RPMI8226 (cell line): ENCODE measurements at places on chromosomes 13 and 19.

DNA sequence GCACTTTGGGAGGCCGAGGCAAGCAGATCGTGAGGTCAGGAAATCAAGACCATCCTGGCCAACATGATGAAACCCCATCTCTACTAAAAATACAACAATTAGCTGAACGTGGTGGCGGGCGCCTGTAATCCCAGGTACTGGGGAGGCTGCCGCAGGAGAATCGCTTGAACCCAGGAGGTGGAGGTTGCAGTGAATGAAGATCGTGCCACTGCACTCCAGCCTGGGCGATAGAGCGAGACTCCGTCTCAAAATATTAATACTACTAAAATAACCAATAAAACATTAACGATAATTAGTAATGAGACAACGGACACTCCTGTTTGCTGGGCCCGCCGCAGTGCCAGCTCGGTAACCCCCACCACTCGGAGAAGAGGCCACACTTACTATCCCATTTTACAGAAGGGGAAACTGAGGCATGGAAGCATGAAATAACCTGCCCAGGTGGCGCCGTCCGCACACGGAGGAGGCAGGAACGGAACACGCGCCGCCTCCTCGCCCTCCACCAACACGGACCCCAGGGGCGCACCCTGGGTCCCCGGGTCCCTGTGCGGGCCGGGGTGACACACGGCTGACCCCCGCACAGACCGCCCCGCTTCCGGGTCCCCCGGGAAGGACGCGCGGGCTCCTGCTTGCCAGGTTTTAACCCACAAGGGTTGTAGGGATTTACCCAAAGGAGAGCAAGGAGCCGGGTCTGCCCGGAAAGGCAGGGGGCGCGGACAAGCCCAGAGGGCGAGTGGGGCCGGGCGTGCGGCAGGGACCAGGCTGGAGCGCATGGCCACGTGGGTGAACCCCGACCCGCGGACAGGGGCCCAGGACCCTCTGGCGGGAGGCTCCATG, 1.6 kb downstream of the R3HDM4 start:
- no peak for DNase-seq

GRCh38 chr19:35066691-35067563, 25.4 kb downstream of the HPN start:
- DNase-seq = peak; percentile 82

DNA sequence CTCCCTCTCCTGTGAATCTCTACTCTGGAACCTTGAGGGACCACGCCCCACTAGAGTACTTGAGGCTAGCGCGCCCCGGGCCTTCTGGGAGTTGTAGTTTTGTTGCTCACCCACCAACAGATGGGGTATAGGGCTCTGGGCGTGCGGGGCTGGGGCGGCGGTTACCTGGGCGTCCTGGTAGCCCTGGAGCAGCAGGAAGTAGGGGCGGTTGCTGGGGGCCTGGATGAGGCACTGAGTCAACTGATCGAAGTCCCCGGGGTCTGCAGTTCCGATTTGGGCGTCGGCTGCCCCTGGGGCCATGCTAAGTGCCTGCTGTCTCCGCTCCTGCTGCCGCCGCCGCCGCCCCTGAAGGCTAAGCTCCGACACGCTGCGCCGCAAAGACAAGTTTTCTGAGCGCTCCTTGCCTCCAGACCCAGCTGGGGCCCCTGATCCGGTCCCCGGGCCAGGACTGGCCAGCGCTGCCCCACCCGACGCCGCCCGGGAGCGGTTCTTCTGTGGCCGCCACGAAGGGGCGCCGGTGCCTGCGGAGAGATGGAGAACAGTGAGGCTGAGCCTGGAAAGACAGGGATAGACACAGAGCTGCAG, 5.3 kb downstream of the RASIP1 start:
- no peak for DNase-seq

DNA sequence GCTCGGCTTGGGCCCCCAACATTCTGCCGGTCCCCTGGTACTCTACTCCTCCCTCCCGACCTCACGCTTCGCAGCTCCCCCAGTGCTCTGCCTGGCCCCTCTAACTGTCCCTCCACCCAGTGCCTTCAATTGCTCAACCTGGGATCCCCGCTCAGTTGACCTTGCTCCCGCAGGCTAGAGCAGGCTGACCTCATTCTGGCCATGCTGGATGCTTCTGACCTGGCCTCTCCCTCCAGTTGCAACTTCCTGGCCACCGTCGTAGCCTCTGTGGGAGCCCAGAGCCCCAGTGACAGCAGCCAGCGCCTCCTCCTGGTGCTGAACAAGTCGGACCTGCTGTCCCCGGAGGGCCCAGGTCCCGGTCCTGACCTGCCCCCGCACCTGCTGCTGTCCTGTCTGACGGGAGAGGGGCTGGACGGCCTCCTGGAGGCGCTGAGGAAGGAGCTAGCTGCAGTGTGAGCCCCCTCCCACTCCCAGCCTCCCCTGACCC, 3.6 kb downstream of the GTPBP3 start:
- DNase-seq = no peak

GRCh38 chr19:34662919-34663318, 14.0 kb downstream of the SCGB2B2 start:
- DNase-seq = peak; percentile 33

GRCh38 chr19:18340190-18340989, at the start of gene PGPEP1:
Gene PGPEP1 (plus strand): TSS chr19:18340598. CDS start chr19:18340682, 84 bp downstream.
- peak; percentile 70 for DNase-seq

- no peak for DNase-seq
These were observed 4.6 kb upstream of the ZNF587B start for GRCh38 chr19:57825511-57825910.

- DNase-seq = no peak
These were observed 311.2 kb downstream of the FOXO1 start for GRCh38 chr13:40355126-40355724.

- DNase-seq = no peak
These were observed 38.4 kb downstream of the ZDHHC20 start for GRCh38 chr13:21420706-21421105.

- no peak for DNase-seq
These were observed 52.3 kb upstream of the ATP12A start for GRCh38 chr13:24627946-24628345.

GRCh38 chr13:81762449-81762848, 1421.5 kb upstream of the SPRY2 start:
- no peak for DNase-seq

DNA sequence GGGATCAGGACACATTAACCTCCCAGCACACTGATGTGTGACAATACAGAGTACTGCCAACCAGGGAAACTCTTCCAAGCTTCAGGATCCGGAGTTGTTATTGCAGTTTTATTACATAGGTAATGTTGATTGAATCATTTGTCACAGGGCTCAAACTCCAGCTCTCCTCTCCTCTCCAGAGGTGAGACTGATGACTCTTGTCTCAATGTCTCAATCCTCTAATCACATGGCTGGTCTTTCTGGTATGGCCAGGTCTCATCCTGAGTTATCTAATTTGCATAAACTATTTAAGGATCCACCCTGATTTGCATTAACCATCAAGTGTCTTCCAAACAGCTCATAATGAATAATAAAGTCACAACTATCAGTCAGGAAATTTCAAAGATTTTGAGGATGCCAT, 522.6 kb upstream of the PCDH9 start:
- DNase-seq = no peak

DNA sequence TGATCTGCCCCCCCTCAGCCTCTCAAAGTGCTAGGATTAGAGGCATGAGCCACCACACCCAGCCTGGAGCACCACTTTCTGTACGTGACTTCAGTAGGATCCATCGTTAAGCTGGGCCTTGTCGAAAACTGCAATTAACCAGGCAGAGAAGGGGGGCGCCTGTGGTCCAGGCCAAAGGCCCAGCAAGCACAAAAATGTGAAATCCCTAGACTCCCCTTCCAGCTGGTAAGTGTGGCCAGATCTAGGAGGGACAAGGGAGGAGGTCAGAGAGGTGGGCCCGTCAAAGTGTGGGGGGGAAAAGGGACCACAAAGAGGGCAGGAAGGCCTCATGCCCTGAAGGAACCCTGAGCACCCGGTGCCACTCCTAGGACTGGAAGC, 13.8 kb downstream of the DDX39A start:
- DNase-seq = no peak

GRCh38 chr19:5091684-5092480, 123.0 kb downstream of the KDM4B start:
- DNase-seq = no peak

DNA sequence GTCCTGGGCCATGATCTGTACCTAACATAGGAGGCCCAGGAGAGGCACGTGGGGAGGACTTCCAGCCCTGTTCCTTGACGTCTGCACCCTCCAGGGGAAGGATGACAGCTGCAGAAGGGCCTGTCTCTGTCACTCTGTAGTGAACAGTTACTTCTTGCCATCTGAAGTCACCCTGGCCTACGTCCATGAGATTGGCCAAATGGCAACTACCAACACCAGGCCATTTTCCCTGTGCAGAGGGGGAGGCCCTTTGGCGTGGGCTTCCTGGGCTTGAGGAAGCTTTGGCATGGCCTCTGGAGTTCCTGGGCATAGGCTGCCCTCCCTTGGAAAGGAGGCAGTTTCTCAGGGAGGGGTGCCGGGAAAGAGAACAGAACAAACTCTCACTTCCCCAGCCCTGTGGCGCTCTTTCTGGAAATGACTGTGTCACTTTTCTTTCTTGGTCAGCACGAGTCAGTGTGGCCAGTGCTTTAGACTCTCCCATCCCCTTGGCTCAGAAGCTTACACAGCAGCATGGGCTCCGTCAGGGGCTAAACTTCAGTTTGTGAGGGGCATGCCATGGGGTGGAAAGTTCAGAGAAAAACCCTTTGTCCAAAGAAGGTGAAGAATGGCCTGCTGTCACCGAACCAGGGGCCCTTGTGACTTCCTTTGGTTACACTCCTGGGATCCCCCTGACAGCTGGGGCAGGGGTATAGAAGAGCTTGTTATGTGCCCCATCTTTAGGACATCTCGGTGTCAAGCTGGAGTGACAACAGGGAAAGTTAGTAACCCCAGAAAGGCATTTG, 5.3 kb downstream of the CARM1 start:
- DNase-seq = no peak

DNA sequence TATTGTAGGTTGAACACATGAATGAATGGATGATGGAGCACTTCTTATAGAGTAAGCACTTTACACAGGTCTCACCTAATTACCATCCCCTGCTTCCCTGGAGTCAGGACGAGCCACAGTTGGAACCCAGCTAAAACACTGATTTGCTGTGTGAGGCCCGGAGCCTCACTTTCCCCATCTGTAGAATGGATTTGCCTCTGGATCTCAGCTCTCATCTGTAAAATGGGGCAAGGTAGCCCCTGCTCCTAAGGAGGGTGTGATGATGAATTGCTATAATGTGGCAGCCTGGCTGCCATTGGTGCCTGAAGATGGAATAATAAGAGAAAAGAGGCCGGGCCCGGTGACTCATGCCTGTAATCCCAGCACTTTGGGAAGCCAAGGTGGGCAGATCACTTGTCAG, 1.4 kb upstream of the PTPRS start:
- DNase-seq = no peak

GRCh38 chr19:12364391-12365235, 870 bp downstream of the ZNF442 start:
- no peak for DNase-seq

DNA sequence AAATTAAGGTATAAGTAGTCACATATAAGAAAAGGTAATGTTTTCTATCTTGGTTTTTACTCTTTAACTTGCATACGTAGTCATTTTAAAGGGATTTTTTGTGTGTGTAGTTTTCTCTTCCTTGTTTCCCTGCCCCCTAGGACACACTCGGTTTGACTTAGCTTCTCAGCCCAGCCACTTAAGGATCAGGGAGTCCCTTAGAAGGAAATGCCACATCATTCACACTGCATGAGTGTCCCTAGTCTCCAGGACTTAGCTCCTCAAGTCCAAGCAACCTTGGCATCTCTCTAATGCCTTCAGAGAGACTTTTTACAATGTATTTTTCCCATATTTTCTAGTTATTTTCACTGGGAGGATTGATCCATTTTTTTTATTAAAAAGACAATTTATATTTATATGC, 1407.7 kb downstream of the EFNB2 start:
- DNase-seq = no peak

DNA sequence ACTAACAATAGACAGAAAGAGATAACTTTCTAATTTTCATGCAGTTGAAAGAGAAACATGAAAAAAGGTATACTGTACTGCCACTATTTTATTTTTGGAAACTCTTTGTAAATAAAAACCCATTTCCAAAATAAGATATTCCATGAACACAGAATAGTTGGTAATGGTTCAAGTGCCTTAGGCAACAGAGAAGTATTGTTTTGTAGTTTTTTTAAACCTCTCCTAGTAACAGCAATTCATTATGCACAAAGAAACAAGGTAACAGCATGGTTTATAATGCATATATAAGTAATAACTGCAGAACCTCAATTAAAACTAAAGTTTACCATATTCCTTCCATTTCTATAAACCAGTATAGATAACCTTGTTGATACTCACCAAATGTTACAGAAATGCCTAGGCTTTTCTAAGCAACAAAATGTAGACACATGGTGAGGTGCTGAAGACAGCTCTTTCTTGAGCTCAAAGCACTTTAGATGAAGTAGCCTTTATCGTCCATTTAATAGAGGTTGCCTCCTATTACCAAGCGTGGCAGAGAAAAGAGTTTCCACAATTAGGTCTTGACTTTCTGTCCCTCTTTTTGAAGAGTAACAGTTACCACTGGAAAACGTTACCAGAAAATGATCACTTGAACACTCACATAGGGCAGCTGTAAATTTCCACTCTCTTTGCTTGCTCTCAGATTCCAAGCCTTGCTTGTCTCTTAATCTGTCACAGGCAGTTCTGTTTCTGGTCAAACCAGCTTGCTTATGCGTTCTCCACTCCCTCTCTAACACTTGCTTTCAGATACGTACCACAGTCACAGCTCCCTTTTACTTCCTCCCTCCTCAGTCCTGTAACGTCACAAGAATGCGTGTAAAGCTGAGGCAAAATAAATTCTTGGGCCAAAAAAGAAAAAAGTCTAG, 42.9 kb downstream of the CAB39L start:
- DNase-seq = no peak

- DNase-seq = peak; percentile 55
These were observed 5.9 kb upstream of the CCL25 start for GRCh38 chr19:8046569-8047165.

- peak; percentile 65 for DNase-seq
These were observed 12.0 kb downstream of the KHSRP start for GRCh38 chr19:6412447-6413091.

GRCh38 chr19:50723069-50723468, at the start of gene CLEC11A:
Gene CLEC11A (plus strand): TSS chr19:50723364. CDS start chr19:50723526, 162 bp downstream.
- DNase-seq = no peak

DNA sequence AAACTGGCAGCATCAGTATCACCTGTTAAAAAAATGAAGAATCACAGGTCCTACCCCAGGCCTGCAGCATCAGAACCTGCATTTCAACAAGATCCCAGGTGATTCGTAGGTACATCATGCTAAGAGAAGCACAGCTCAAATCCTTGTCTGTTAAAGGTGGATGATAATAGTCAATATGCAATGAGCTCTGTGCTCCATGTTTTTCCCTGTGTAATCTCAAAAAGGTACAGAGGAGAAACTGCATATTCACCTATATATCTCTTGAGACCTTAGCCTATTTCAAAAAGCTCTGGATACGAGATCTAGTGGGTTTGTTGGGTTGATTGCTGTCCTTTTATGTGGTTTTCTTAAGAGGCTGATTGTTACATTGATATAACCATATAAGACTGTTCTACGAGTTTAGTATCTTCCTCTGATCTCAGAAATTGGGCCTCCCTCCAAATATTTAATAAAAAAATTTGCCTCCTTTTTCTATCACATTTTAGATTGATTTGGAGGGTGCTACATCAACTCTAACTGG, 148.9 kb downstream of the DCT start:
- no peak for DNase-seq

GRCh38 chr13:81138353-81138980, 797.5 kb upstream of the SPRY2 start:
- no peak for DNase-seq

- DNase-seq = peak; percentile 75
These were observed 29.1 kb downstream of the SHISA2 start for GRCh38 chr13:26022538-26023292.
